ENCODE measurements at places on chromosomes 12 and 14.

- DNase-seq: no peak
Observed at GRCh38 chr12:75863533-75863932, 168.0 kb downstream of the PHLDA1 start.

DNA sequence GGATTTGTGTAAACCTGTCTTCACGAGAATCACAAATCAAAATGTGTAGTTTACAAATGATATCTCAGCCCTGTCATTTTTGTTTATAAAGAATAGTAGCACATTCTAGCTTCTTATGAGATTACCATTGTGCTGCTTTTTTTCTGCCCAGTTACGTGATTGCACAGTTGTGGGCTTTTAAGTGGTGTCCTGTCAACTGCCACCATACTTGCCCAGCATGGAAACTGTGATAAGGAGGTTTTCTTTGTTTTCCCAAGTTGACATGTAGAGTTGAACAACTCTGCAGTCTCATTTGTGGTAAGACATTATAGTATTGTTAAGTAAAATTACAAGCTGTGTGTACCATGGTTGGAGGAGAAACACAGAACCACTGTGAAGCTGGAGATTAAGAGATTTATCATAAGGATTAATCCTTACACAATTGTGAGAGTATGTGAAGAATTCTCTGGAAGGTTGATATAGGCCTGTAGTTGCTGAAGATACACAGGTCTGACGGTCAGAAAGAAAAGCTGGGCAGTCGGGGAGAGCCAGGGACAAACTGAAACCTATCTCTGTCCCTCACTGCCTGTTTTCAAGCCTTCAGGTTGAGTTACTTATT is 12.2 kb downstream of the CHURC1 start:
- no peak for DNase-seq

- DNase-seq: no peak
Observed at GRCh38 chr12:14591719-14592118, 24.0 kb upstream of the PLBD1 start.

- no peak for DNase-seq
Observed at GRCh38 chr14:72892879-72893635, 844 bp downstream of the DPF3 start.

DNA sequence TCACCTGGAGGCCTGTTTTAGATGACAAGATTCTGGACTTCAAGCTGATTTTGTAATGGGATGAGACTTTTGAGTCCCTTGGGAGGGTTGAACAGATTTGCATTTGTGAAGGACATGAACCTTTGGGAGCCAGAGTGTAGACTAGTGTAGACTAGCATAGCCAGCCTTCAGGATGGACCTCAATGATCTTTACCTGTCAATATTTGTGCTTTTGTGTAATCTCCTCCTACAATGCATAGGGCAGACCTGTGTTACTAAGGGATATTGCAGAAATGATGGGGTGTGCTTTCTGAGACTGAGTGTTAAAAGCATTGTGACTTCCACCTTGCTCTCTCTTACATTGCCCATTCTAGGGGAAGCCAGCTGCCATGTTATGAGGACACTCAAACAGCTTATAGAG is 9.9 kb upstream of the LRP10 start:
- DNase-seq: no peak

DNA sequence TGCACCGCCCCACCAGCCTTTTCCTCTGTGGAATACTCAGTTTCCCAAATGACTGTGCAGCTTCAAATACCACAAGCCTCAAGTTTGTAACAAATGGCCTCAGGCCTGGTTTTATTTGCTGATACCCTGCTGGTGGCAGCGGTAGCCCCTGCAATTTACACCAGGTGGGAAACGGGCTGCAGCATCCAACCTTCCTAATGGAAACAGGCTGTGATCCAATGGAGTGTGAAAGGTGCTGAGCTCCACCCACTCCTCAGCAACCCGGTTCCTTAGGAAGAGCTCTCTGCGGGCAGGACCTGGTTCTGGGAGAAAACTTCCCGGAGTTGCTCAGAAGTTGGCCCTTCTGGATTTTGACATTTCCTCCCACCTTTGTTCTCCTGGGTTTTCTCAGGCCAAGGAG is 41.7 kb upstream of the LTA4H start:
- no peak for DNase-seq

- DNase-seq: no peak
Observed at GRCh38 chr12:42510823-42511222, 78.7 kb downstream of the PRICKLE1 start.

DNA sequence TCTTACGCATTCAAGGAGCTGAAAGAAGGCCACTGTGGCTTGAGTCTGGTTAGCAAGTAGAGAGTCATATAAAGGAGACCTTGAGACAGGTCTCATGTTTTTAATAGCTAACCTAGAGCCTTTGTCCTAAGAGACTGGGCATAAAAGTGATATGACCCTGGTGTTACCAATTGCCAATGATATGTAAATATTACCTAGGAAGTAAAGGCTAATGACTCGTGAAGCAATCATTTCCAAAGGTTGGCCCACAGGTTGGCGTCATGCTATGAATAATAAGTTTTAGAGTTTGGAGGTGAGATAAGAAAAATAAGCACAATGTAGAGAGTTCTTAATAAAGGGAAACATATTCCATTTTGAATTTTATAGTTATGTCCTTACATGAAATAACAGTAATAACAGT is 116.6 kb upstream of the PLEKHA5 start:
- DNase-seq: no peak

GRCh38 chr12:75409830-75410229 is 18.9 kb downstream of the GLIPR1L2 start:
- DNase-seq: no peak

- no peak for DNase-seq
Observed at GRCh38 chr12:7122811-7123769, 5.6 kb downstream of the RBP5 start.

DNA sequence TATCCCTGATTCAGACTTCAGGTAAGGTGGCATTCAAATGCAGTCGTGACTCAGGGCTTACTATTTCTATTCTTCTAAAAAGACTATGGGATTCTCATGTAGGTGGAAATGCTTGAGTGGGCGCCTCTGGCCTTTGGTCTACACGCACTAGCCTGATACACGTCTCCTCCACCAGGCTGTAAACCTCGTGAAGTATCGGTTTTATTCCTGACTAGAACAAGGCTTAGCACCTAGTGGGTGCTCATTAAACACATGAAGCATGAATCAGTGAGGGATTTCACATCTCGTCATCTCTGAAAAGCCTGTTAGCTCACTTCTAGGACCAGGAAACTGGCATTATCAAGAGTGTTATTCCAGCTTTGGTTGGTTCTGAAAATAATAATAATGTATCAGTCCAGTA is 17.7 kb upstream of the HNF1A start:
- DNase-seq: no peak

GRCh38 chr14:67285876-67286452 is 44.7 kb downstream of the PALS1 start:
- peak; percentile 16 for DNase-seq

- no peak for DNase-seq
Observed at GRCh38 chr12:91203610-91204009, 21.0 kb upstream of the DCN start.

DNA sequence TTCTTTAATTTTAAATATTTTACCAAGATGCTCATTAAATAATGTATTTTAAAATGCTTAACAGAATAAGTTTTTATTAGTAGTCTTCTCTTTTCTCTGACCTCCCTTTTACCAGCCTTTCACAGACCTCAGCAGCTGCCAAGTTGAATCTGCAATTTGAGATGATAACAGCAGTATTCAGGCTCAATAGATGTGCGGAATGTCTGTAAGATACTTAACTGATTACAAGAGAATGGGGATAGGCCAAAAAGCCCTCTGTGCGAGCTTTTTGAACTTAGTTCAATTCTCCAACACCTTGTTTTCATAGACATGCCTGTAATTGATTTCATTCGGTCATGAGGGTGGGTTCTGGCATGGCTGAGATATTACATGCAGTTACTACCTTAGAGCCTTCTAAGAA is 277.2 kb downstream of the TMTC2 start:
- no peak for DNase-seq

DNA sequence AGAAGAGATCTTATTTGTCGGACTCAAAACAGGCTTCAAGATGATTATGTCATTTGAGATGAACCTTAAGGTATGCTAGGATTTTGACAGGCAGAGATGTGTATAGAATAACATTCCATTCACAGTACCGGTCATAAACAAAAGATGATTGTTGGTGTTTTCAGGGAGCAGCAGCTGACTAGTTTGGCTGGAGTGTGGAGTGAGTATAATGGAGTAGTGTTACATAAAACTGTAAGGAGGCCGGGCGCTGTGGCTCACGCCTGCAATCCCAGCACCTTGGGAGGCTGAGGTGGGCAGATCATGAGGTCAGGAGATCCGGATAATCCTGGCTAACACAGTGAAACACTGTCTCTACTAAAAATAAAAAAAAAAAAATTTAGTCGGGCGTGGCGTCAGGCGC is 23.9 kb downstream of the SERPINA10 start:
- DNase-seq: no peak

DNA sequence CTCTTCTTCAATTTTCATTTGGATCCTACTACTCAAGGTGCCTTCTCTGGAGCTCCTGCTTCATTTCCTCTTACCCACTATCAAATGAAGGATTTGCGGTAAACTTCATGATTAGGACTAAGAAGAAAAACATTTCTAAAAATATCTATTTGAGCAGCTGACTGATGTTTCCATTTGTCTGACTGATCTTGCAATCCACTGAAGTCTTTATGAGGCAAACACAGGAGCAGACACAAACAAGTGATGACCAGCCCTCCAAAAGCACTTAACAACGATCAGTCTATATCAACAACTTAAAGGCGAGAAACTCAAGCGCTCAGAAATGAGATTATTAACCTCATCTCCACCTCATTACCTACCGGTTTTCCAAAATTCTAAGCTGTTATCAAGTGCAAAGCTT is 26.2 kb downstream of the OSBPL8 start:
- no peak for DNase-seq

DNA sequence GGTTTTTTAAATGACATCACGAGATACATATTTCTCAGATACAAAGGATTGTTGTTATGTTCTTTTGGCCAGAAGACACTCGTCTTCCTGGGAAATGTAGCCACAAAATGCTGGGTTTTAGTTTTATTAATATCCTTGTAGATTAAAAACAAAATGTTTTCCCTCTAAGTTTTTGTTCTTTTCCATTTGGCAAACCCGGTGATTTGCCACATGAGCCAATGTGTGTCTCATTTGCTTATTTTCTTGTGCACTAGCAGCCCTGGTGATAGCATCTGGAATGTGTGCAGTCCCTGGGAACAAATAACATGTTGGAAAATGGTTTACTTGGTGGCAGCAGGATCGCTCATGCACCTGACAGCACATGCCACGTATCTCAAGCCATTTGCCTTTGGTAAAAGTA is 61.0 kb downstream of the HMGA2 start:
- no peak for DNase-seq

- no peak for DNase-seq
Observed at GRCh38 chr12:2960390-2960956, 1.3 kb downstream of the TEAD4 start.

GRCh38 chr14:105049753-105050550 is 15.3 kb downstream of the GPR132 start:
- no peak for DNase-seq

- no peak for DNase-seq
Observed at GRCh38 chr14:79568594-79568993, 642.7 kb downstream of the DIO2 start.

GRCh38 chr12:57584050-57584449 is 6.9 kb upstream of the PIP4K2C start:
- no peak for DNase-seq

DNA sequence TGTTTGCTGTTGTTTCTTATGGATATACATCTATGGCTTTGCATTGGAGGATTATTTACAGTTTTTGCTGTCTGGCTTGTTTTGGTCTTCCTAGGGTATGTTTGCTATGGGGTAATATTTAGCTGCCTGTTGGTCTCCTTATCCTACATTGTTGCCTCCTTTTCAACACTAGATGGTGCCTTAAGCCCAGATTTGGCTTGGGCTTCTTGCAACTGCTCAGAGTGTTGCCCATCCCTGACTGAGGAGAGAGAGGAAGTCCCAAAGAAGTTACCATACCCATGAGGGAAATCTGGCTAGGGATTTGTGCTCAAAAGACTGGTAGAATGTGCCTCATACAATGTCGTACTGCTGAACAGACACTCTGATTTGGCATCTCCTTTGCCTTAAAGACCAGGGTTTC is 94.6 kb upstream of the MUCL1 start:
- no peak for DNase-seq

- DNase-seq: no peak
Observed at GRCh38 chr14:20334017-20334416, 938 bp upstream of the CCNB1IP1 start.
